ENCODE measurements at places on chromosomes 5 and 9. TPM values are rescaled to one million over a fixed set of nuclear protein-coding genes. Genes with fewer than 3 reads are reported as not detected.
A peak's percentile ranks its signal among the peaks of the same experiment; 100 is the strongest.

Gene NDUFS6
- 49.9 TPM for total RNA-seq

DNA sequence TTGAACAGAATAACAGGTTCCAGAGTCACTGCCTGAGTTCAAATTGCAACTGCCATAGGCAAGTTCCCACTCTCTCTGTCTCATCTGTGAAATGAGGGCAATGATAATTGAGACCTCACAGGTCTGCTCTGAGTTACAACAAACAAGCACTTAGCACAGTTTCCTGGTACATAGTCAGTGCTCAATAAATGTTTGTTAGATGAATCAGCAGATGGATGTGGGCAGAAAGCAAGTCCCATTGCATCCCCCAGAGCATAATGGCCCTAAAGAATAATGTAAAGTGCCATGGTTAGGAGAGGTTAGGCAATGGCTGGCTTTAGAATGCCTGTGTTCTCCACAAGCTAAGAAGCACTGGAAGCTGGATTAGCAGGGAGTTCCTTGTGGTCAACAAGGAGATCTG, 136.5 kb upstream of the LARP1 start:
- DNase-seq, result no peak

Gene DIPK1B
- total RNA-seq, result 242 TPM

GRCh38 chr5:101364469-101364868, 461.4 kb upstream of the ST8SIA4 start:
- no peak for DNase-seq

Gene ISCA1
- total RNA-seq, result 22.2 TPM

- peak; percentile 64 for DNase-seq
Observed at GRCh38 chr5:128014578-128014977, 69.0 kb upstream of the SLC12A2 start.

GRCh38 chr5:95422838-95423237, 31.7 kb downstream of the FAM81B start:
- no peak for DNase-seq

Gene NTRK2
- total RNA-seq, result 0.05 TPM

Gene ITGA1
- 1.9 TPM for total RNA-seq

DNA sequence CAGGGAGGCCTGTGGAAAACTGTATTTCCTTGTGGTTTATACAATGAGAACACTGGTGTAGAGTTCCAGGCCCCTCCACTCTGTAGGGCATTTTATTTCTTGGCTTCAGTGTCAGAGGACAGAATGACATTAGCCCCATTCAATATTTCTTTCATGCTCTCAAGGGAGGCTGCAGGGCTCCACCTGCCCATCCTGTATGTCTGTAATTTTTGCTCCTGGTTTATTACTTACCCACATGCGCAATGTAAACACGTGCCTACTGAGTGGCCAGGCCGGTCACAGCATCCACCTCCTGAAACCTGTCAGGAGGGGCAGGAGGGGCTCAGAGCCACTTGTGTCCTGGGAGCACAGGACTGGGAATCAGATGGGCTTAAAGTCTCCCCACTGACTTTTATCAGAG, 82.4 kb downstream of the GADD45G start:
- DNase-seq, result no peak

DNA sequence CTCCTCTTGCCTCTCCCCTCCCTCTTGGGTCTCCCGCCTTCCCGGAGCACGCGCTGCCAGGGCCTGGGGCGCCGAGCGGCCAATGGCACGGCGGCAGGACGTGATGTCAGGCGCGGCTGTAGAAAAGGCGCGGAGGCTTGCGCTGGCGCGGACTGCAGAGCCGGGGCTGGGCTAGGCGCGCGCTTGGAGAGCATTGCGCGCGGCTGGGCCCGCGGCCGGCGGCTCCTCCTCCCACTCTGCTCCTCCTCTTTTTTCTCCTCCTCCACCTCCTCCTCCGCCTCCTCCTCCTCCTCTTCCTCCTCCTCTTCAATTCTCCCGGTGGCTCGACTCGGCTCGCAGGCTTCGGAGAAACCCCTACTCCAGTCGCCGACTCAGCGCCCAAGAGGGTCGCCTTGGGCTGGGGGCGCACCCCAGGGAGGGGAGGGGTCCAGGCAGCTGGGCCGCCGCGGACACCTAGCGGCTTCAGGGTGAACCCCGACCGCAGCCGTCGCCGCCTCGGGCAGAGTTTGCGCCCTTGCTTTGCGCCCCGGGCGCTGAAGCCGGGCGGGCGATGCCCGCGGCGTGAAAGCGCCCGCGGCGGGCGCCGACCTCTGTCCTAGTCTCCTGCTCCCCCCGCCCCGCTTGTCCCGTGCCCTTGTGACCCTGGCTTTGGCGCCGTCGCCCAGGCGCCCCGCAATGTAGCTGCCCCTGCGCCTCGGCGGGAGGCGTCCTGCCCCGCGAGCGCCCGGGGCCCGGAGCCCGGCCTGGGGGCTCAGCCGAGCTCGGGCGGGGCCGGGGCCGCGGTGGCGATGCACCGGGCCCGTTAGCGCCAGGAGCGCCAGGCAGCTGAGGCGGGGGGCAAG, at the start of gene LHX2:
Gene LHX2, plus strand, starts transcription at position 309 of the 842 bp plus-strand sequence. CDS start 581 bp downstream, outside the sequence.
- peak; percentile 46 for DNase-seq

Gene KDM4C
- total RNA-seq, result 15.0 TPM

Gene SLC36A2
- not detected for total RNA-seq

- DNase-seq, result peak; percentile 67
Observed at GRCh38 chr9:13568405-13568804, 288.9 kb upstream of the MPDZ start.

- no peak for DNase-seq
Observed at GRCh38 chr5:111548992-111549649, 36.8 kb upstream of the STARD4 start.

Gene SHISAL2B
- not detected for total RNA-seq

Gene CYSRT1
- 0.92 TPM for total RNA-seq

DNA sequence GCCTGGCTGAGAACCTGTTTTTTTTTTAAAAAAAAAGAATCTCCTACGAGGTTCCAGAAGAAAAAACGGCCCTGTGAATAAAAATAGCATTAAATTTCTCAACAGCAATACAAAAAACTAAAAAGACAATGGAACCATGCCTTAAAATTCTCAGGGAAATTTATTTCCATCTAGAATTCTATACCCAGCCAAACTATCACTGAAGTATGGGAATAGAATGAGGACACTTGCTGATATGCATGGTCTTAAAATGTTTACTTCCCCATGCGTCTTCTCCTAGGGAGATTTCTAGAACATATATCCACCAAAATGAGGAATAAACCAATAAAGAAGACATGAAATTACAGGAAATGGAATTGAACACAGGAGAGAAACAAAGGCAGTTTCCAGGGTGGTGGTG, 16.5 kb upstream of the NSMF start:
- no peak for DNase-seq

- no peak for DNase-seq
Observed at GRCh38 chr9:106933470-106933869, 70.5 kb downstream of the ZNF462 start.
